ENCODE measurements at places on chromosomes 2 and 18.

DNA sequence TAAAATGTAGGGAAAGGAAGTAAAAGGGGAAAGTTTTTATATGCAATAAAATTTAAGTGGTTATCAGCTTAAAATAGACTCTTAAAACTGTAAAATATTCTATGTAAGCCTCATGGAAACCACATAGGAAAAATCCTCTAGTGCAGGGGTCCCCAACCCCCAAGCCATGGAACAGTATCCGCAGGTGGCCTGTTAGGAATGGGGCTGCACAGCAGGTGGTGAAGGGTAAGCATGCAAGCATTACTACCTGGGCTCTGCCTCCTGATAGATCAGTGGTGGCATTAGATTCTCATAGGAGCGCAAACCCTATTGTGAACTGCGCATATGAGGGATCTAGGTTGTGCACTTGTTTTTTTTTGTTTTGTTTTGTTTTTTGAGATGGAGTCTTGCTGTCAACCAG is 1409.3 kb upstream of the CDH2 start:
- H3K4me3 ChIP-seq: no peak overlapping the region
- H3K27me3 ChIP-seq: no peaks in the 10 kb centered on the region
- H3K36me3 ChIP-seq: no peaks in the 10 kb centered on the region
- DNase-seq: no peak

DNA sequence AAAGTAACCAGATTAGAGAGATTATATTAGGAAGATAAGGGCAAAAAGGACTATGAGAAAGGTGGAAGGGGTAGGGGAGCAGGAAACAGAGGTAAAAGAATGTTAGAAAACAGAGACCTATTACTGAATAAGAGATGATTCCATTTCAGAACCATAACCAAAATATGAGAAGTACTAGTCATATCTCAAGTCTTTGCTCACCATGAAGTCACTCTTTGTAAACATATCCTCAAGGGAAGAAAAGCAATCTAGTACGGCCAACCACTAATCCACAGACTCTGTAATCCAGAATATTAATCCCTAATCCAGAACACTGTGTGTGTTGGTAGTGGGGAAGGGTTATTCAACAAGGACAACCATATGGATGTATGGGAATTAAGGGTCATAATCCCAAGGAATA is 92.0 kb downstream of the CDCA7 start:
- H3K4me3 ChIP-seq: no peak overlapping the region
- DNase-seq: no peak

DNA sequence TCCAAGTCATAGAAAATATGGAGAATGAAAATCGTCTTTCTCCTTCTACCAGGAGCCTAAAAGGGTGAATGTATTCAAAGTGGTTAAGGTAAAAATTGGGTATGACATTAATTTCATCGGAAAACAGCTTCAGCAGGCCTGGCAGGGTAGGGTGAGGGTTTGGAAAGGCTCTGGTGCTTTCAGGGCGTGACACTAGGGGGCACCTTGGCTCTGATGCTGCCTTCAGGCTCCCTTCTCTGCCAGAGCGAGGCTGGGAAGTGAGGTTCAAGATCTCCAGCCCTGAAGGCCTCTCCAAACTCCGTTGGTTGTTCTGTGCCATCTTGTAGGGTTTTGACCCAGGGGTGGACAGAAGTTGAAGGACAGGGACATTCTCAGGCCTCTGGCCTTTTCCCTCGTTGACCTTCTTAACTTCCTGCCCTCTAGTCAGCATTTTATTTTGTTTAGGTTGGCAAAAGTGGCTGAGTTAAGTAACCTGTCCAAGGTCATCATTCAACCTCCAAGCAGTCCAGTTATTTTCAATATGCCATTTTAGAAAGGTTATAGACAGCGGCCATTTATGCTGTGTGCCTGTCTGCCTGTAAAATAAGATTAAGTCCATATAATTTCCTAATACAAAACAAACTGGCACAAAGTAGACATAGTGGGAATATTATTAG is 40.3 kb downstream of the EML6 start:
- no peak overlapping the region for H3K4me3 ChIP-seq
- peaks cover 8% of the 10 kb centered on the region for H3K4me1 ChIP-seq

DNA sequence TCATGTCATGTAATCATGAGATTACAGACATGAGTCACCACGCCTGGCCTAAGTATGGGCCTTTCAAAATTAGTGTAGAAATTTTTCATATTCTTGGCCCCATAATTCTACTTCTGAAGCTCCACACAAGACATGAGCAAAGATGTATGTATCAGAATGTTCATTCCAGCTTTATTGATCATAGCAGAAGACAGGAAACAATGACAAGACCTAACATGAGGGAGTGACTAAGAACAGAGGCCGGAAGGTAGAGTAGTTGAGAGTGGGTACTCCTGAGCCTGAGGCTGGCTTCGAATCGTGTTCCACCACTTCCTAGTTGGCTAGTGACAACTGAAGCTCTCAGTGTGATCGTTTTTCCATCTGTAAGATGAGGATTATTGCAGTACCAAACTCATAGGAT is 89.3 kb downstream of the ARMC9 start:
- no peak overlapping the region for H3K27ac ChIP-seq
- H3K36me3 ChIP-seq: peaks cover 32% of the 10 kb centered on the region
- H3K27me3 ChIP-seq: no peaks in the 10 kb centered on the region
- no peak overlapping the region for H3K4me3 ChIP-seq
- peaks cover 4% of the 10 kb centered on the region for H3K4me1 ChIP-seq

DNA sequence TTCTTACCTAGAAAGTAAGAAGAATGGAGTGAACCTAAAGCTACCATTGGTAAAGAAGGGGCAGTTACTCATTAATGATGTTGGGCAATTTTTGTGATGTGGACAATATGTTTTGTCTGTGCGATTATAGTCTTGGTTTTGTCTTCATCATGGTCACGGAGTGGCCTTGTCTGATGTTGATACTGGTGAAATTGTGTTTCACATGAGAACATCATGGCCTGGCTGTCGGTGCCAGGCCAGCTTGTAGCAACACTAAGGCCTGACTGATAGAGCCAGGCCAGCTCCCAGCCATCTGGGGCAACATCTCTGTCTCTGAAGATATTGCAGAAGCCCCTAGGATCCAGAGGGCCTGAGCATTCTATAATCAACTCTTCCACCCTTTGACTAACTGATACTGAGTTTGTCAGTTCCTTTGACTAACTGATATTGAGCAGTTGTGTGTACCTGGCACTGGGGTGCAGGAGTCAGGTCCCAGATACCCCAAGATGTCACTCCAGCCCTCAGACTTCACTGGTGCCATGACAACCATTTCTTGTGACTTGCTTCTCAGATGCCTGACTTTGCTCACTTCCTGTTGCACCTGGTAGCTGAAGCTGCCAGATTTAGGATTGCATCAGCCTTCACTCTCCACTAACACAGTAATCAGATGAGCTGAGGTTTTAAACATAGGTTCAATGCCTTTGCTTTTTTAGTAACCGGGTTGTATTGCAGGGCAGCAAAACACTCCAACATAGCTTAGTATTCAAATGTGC is 62.5 kb downstream of the RPIA start:
- DNase-seq: no peak
- no peaks in the 10 kb centered on the region for H3K4me1 ChIP-seq
- H3K27me3 ChIP-seq: no peaks in the 10 kb centered on the region
- peaks cover 44% of the 10 kb centered on the region for H3K36me3 ChIP-seq
- no peak overlapping the region for H3K27ac ChIP-seq
